ENCODE measurements at places on chromosomes 3 and 15.

DNA sequence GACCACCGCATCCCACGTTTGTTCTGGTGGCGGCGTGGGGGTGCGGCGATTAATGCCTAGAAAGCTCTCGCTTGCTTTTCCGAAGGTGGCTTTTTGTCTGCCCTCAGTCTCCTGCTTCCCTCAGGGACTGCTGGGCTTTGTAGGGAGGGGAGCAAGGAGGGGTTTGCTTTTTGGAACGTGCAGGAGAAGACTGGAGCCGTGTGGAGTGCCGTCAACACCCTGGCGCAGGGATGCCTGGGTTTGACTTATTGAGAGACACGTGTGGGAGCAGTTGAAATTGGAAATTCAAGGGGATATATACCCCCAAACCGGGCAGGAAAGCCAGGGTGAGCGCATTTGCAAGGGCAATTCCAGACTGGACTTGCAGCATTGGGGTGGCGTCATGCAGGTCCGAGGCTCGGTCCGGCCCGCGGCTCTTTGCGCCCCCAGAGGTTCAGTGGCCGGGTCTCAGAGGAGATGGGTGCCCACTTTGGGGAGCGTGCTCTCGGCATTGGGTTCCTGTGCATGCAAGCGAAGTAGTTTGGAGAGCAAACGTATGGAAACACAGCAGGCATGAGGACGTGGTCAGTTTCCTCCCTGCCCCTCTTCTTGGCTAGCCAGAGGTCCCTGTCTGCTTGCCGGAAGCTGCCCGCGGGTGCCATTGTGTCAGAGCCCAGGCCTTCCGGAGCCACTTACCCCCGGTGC lies 2.1 kb downstream of the EPHB1 start:
- DNase-seq, result no peak

DNA sequence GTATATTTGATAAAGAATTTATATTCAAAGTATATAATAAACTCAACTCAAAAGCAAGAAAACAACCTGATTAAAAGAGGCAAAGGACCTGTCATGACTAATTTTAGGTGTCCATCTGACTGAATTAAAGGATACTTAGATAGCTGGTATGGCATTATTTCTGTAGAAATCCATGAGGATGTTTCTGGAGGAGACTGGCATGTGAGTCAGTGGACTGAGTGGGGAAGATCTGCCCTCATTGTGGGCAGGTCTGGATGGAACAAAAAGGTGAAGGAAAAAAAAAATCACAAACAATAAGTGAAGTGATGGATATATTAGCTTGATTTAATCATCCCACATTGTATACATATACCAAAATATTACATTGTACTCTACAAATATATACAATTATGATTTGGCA lies 16.6 kb downstream of the ANKRD28 start:
- no peak for DNase-seq

DNA sequence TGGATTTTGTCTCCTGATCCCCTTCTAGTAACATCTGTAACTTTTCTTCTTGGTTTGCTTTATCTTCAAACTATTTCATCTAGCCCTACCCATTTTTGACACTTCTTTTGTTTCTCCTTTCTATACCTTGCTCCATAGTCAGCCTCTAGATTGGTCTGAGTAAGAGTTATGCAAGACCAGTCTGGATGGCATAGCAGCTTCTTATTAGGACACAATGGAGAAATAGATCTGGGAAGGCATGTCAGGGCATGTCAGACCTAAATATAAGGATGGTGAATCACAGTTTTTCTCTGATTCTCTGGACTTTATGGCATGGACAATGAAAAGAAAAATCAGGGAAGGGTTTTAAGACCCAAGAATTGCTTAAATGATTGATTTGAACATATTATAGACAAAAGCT lies 452.5 kb downstream of the RAP2B start:
- no peak for DNase-seq

DNA sequence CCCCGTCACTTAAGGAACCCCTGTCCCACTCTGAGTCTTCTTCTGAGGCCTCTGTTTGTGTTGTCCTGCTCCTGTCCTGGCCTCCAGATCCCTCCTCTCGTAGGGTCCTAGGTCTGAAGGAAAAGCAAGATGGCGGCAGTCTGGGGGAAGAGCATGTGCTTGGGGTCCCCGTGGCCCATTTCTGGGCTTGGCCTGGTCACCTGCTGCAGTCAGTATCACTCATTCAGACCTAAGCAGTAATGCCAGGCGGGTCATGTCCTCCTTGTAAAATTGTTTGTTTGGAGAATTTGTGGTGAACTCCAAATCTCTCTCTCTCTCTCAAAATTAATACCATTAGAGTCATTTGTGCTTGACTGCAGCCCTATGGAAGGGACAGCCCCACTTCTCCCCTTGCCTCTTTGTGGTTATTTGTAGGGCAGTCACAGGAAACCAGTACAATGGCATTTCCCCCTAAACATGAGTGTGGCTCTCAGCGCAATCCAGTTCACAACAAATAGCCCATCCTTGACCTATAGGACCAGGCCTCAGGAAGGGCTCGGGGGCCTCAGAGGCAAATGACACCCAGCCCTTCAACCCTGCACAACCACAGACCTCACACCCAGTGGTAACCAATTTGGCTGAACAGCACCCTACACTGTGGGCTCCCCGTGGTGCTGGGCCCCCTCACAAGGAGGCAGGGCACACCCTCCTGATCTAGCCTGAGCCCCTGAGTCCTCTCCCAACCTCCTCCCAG lies 173.5 kb downstream of the OR4M2 start:
- no peak for DNase-seq

DNA sequence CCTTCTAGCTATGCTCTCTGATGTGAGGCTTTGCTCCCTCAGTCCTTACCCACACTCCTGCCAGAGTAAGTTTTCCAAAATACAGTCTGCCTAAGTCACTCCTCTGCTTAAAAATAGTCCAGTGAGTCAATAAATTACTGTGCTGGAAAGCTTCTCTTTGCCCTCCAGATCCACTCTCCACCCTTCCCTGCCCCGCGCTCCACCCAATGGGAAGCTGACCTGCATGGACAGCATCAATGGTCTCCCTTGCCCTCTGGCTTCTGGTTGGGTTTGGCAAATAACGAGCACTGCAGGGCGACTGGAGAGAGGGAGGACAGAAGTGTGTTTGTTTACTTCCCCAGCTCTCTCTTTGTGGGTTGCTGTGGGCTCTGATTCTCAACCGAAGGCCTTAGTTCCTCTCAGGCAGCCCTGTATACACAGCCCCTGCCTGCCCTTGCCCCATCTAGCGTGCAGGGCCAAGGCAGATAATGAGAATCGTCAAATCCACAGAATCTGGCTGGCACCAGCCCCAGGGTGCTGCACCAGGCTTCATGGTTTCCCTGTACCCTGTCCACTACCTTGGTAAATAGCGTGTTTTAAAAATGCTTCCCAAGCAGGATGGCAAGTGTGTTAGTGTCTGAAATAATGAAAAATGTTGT lies 110.4 kb downstream of the ADAMTSL3 start:
- DNase-seq, result no peak

GRCh38 chr15:98883478-98883877 lies 124.1 kb downstream of the PGPEP1L start:
- no peak for DNase-seq

GRCh38 chr3:183896610-183897009 lies 11.9 kb upstream of the PARL start:
- DNase-seq, result no peak

- no peak for DNase-seq
Measured at GRCh38 chr3:43211681-43212080, 74.7 kb upstream of the SNRK start.

- DNase-seq, result no peak
Measured at GRCh38 chr3:175672119-175672689, 813.1 kb downstream of the NAALADL2 start.

- DNase-seq, result no peak
Measured at GRCh38 chr3:11335056-11335608, 62.9 kb downstream of the ATG7 start.

- DNase-seq, result no peak
Measured at GRCh38 chr15:97470417-97470816, 490.1 kb upstream of the ARRDC4 start.
